Urothelium cell line (cell line): ENCODE measurements at places on chromosomes 3 and 15.

GRCh38 chr3:62923066-62923465, 47.9 kb upstream of the CADPS start:
- DNase-seq, result no peak

GRCh38 chr15:59377924-59378323, 5.3 kb upstream of the MYO1E start:
- DNase-seq, result no peak

DNA sequence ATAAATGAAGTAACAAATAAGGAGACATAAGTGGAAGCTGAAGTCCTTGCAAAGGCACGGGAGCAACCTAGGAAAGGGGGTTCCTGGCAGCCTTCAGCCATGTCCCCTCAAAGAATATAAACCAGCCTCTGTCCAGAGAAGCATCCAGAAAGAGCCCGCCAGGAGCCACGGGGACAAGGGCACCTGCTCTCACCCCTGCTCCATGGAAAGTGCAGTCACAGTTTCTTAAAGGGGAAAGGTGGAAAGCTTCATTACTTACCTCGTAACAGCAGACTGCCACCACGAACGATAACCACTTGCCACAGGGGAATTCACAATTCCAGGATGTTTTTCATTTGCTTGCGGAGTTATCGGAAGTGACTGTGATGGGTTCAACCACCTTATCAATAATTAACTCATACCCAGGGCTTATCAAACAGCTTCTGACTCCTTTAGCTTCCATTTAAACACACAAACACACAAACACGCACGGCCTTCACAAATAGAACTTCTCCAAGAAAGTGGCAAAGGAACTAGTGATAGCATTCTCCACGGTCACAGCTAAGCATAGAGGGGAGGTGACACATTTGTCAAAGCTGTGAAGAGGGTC, 134.2 kb upstream of the IGF1R start:
- no peak for DNase-seq

GRCh38 chr3:66075281-66075680, 36.6 kb upstream of the MAGI1 start:
- DNase-seq, result peak; percentile 28

DNA sequence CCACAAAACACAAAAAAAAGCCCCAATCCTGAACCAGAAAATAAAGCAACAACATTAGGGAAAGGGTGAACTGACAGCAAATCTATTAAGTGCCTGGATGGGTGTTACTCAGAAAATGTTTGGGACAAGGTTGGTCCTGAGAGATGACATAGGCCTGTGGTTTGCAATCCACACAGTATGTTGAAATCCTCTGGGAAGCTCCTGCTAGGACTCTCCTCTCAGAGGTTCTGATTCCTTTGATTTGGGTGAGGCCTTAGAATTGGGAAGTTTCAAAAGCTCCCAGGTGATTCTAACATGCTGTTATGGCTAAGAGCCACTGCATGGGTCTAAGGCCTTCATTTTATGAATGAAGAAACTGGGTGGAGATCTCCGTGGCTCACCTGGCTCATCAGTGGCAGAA, 18.4 kb downstream of the CLDN1 start:
- DNase-seq, result no peak

DNA sequence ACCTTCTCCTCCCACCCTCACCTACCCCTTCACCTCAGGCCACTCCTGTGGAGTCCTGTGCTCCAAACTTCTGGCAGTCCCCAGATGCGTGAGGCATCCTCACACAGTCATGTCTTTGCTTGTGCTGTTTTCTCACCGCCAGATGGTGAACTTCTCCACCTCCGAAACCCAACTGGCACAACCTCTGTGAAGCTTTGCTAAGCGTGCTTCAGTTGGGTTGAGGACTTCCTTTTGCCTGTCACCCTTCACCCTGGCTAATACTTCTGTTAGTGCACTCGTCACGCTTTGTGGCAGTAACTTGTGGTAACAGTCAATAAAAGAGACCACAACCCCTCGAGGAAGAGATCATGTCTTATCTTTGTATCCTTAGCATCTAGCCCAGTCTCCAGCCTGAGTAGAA, 42.0 kb upstream of the SKOR1 start:
- no peak for DNase-seq

- no peak for DNase-seq
These were observed 27.1 kb downstream of the BOC start for GRCh38 chr3:113238503-113238902.
